ENCODE measurements at places on chromosomes 2 and 18. TPM values are rescaled to one million over a fixed set of nuclear protein-coding genes. Genes with fewer than 3 reads are reported as not detected.

- peaks cover 21% of the 10 kb centered on the region for H3K4me1 ChIP-seq
- H3K4me3 ChIP-seq = no peak overlapping the region
- no peaks in the 10 kb centered on the region for H3K36me3 ChIP-seq
- H3K27ac ChIP-seq = no peak overlapping the region
- peaks cover 12% of the 10 kb centered on the region for H3K27me3 ChIP-seq
- no peak for DNase-seq
These were observed 7.2 kb upstream of the NEU4 start for GRCh38 chr2:241801611-241802420.

NRP2 gene
- 87.8 TPM for total RNA-seq

DNA sequence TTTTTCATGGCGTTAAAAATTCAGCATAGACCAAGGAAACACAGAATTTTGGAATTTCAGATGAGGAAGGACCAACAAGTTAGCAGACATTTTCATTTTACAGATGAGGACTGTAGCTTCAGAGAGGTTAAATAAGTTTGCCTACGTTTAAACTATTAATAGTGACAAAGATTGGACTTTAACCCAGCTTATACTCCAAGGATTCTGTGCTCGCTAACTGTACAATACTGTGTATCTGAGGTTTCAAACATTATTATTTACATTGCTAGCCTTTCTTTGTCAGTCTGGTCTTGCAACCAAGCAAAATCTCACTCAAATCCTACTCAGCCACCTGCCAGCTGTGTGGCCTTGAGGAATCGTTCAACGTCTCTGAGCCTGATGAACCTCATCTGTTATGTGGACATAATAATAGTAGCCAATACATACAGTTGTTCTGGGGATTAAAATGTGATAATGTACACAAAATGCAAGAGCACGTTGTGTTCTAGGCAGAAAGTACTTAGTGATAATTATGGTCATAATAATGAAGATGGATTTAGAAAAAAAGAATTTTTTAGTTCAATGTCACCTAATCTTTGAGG, 462.4 kb upstream of the TRIB2 start:
- no peaks in the 10 kb centered on the region for H3K36me3 ChIP-seq
- H3K4me3 ChIP-seq = no peak overlapping the region
- no peak overlapping the region for H3K27ac ChIP-seq
- no peaks in the 10 kb centered on the region for H3K27me3 ChIP-seq

GRCh38 chr2:103959174-103960128, 894.5 kb upstream of the POU3F3 start:
- H3K36me3 ChIP-seq = no peaks in the 10 kb centered on the region
- no peak overlapping the region for H3K27ac ChIP-seq
- no peak overlapping the region for H3K4me3 ChIP-seq
- H3K4me1 ChIP-seq = no peaks in the 10 kb centered on the region
- H3K27me3 ChIP-seq = no peaks in the 10 kb centered on the region

DNA sequence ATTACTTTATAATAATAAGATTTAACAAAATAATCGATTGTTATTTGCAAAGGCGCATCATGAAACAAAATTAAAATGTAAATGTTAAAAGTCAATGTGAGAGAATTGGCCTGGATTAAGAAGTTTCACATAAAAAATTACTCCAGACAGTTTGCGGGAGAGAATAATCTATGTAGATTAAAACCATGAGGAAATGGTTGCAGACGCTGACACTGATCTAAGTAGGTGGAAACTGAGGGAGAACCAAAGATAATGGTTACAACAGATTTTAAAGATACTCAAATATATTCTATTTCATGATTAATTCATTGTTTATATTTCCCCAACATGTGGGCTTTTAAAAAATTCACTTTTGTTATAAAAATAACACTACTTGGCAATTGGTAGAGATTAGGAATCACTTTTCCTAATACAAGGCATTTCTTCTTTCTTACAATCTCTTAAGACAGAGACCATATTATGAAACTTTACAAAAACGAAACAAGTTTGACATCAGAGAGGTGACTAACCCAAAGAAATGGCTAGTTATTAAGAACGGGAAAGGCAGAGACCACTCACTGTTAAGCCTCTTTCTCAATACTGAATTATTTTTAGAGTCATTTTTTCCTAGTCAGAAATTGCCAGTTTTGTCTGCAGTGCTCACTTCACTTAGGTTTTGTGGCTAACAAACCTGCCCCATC, 1.6 kb downstream of the KANSL1L start:
- no peaks in the 10 kb centered on the region for H3K4me1 ChIP-seq
- H3K36me3 ChIP-seq = no peaks in the 10 kb centered on the region
- H3K4me3 ChIP-seq = peak overlapping the region; percentile 67
- H3K27me3 ChIP-seq = no peaks in the 10 kb centered on the region
- no peak for DNase-seq

DNA sequence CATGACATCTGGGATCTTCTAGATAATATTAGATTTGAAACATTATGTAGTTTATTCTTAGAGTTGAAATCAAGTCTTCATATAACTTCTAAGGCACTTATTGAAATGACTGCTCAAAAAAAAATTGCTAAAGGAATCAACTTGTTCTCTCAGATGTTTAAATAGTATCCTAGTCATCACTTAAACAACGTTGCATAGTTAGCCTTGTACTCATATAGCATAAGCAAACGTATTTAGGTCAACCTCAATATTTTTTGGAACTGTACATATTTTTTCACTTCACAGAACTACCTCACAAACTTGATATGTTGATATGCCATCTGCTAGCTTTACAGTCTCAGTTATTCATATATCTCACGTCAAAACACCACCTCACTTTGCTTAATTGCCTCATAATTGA, 47.1 kb upstream of the CREB1 start:
- no peak overlapping the region for H3K27ac ChIP-seq
- no peaks in the 10 kb centered on the region for H3K36me3 ChIP-seq
- H3K4me3 ChIP-seq = no peak overlapping the region
- no peak for DNase-seq

GRCh38 chr2:138853761-138854160, 73.6 kb upstream of the NXPH2 start:
- DNase-seq = no peak
- no peak overlapping the region for H3K4me3 ChIP-seq
- no peaks in the 10 kb centered on the region for H3K27me3 ChIP-seq
- H3K36me3 ChIP-seq = no peaks in the 10 kb centered on the region

DNA sequence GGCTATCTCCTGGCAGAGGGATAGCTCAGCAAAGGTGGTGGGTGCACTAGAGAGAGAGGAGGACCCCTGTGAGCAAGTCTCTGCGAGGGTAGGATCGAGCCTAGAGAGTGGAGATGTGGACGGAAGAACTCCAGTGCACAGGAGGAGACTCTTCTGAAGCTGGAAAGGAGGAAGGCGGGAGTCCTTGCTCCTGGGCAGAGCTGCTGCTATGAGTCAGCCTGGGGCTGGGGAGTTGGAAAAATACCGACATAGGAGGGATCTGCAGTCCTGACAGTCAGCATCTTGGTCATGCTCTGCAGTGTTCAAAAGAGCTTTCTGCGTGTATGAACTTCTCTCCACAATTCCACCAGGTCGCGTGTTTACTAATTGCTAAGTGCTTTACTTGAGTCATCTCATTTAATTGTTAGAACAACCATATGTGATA, 233.8 kb downstream of the LDLRAD4 start:
- peak overlapping the region; percentile 2 for H3K27ac ChIP-seq
- DNase-seq = no peak
- H3K36me3 ChIP-seq = no peaks in the 10 kb centered on the region

DNA sequence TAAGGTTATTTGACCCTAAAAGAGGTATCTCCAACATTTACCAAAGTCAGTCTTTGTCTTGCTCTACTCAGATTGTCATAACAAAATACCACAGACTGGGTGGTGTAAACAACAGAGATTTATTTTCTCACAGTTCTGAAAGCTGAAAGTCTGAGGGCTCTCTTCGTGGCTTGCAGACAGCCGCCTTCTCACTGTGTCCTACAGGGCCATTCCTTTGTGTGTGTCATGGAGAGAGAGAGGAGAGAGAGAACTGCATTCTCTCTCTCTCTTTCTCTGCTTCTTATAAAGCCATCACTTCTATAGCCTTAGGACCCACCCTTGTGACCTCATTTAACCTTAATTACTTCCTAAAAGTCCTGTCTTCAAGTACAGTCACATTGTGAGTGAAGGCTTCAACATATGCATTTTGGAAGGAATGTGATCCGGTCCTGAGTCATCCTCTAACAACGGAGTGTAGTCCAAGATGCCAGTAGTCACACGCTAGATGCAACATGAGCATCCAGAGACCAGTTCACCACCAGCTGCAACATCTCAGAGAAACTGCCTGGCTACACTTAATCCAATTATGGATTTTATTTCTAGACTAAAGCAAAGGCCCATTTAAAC, 130.2 kb downstream of the CD226 start:
- H3K4me1 ChIP-seq = no peaks in the 10 kb centered on the region
- no peak overlapping the region for H3K27ac ChIP-seq
- DNase-seq = peak; percentile 57

CERKL gene
- 3.3 TPM for total RNA-seq

- peaks cover 8% of the 10 kb centered on the region for H3K4me1 ChIP-seq
- no peak overlapping the region for H3K27ac ChIP-seq
- H3K4me3 ChIP-seq = no peak overlapping the region
- no peaks in the 10 kb centered on the region for H3K36me3 ChIP-seq
These were observed 79.1 kb upstream of the CYP1B1 start for GRCh38 chr2:38155015-38155414.

GRCh38 chr2:26438526-26438925, 36.8 kb downstream of the DRC1 start:
- no peak overlapping the region for H3K27ac ChIP-seq
- no peak for DNase-seq
- no peaks in the 10 kb centered on the region for H3K27me3 ChIP-seq
- no peaks in the 10 kb centered on the region for H3K36me3 ChIP-seq

GRCh38 chr2:21005700-21006422, 38.0 kb downstream of the APOB start:
- H3K36me3 ChIP-seq = no peaks in the 10 kb centered on the region
- no peak overlapping the region for H3K27ac ChIP-seq
- H3K27me3 ChIP-seq = peaks cover 4% of the 10 kb centered on the region
- no peaks in the 10 kb centered on the region for H3K4me1 ChIP-seq
- H3K4me3 ChIP-seq = no peak overlapping the region

DNA sequence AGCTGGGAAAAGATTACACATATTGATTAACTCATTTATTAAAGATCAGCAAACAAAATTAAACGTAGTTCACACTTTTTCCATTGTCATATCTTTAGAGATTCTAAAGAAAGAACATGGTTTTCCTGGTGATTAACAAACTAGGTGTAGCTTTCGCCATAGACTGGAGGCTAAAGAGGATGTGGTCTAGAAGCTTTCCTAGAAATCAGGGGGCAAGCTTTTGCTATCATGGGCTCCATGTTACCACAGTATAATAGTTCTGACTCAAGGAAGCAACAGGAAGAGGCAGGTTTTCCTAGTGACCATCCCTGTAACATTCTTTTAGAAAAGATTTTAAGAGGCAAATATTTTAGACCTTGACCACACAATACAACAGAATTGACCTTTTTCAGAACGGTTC, 232.7 kb downstream of the METTL4 start:
- H3K36me3 ChIP-seq = no peaks in the 10 kb centered on the region
- DNase-seq = no peak
- no peak overlapping the region for H3K27ac ChIP-seq
- H3K4me1 ChIP-seq = no peaks in the 10 kb centered on the region
- H3K4me3 ChIP-seq = no peak overlapping the region

GRCh38 chr2:96336873-96337272, 1.3 kb downstream of the NCAPH start:
- no peak overlapping the region for H3K4me3 ChIP-seq
- H3K27me3 ChIP-seq = no peaks in the 10 kb centered on the region
- H3K36me3 ChIP-seq = no peaks in the 10 kb centered on the region
- DNase-seq = no peak
- H3K4me1 ChIP-seq = peaks cover 17% of the 10 kb centered on the region
- H3K27ac ChIP-seq = no peak overlapping the region

TNS1 gene
- total RNA-seq = 377 TPM

ELOA2 gene
- total RNA-seq = not detected

LAMA1 gene
- total RNA-seq = 2.8 TPM

ZBTB7C gene
- total RNA-seq = 10.9 TPM

GRCh38 chr2:170548304-170548703, 166.8 kb upstream of the SP5 start:
- H3K36me3 ChIP-seq = no peaks in the 10 kb centered on the region
- no peak for DNase-seq
- no peak overlapping the region for H3K4me3 ChIP-seq
- H3K4me1 ChIP-seq = no peaks in the 10 kb centered on the region

GKN2 gene
- 3.4 TPM for total RNA-seq

DNA sequence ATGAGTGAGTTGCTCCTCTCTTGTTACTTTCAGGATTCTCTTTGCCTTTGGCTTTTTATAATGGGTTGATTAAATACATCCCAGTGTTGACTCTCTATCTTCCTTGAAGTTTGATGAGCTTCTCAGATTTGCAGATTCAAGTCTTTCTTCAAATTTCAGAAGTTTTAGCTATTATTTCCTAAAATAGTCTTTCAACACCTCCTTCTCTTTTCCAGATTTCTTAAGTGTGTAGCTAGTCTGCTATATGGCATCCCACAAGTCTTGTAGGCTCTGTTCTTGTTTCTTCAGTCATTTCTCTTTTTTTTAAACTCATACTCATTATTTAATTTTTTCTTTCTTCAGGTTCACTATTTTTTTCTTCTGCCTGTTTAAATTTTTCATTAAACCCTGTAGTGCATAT, 287.7 kb upstream of the CNTNAP5 start:
- DNase-seq = no peak
- H3K4me1 ChIP-seq = no peaks in the 10 kb centered on the region
- H3K4me3 ChIP-seq = no peak overlapping the region

GRCh38 chr2:52416340-52416739, 1351.3 kb upstream of the CHAC2 start:
- no peaks in the 10 kb centered on the region for H3K4me1 ChIP-seq
- H3K27me3 ChIP-seq = no peaks in the 10 kb centered on the region
- H3K27ac ChIP-seq = no peak overlapping the region
- no peak for DNase-seq
- H3K4me3 ChIP-seq = no peak overlapping the region

UGT1A8 gene
- not detected for total RNA-seq

KCNK3 gene
- 27.7 TPM for total RNA-seq

GRCh38 chr2:229519655-229520430, 194.5 kb downstream of the DNER start:
- H3K27me3 ChIP-seq = no peaks in the 10 kb centered on the region
- DNase-seq = no peak
- H3K36me3 ChIP-seq = no peaks in the 10 kb centered on the region
- peaks cover 41% of the 10 kb centered on the region for H3K4me1 ChIP-seq

UGT1A4 gene
- 0.21 TPM for total RNA-seq

CNTNAP5 gene
- 0.06 TPM for total RNA-seq

TTC21B gene
- total RNA-seq = 146 TPM

All from lung (tissue), 17 donors.